ENCODE measurements at places on chromosomes 2 and 18.
A peak's percentile ranks its signal among the peaks of the same experiment; 100 is the strongest.

DNA sequence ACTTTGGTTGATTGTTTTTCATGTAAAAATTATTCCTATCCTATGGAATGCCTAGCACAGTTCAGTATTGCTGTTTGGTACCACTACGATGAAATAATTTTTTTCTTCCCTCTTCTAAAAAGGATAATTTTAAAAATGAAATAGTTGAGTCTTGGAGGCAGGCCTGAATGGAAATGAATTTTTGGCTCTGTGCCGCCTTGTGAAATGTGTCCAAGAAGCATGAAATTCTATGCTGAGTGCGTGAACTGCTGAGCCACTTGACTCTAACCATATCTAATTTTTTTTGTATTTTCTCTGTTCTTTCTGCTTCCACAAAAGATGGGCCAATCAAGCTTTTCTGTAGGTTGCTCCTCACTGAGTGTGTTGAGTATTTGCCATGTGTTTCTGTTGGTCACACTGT is 95.0 kb downstream of the PRPF40A start:
- DNase-seq, result no peak

GRCh38 chr2:54543733-54544396 is 87.7 kb downstream of the SPTBN1 start:
- DNase-seq, result no peak

DNA sequence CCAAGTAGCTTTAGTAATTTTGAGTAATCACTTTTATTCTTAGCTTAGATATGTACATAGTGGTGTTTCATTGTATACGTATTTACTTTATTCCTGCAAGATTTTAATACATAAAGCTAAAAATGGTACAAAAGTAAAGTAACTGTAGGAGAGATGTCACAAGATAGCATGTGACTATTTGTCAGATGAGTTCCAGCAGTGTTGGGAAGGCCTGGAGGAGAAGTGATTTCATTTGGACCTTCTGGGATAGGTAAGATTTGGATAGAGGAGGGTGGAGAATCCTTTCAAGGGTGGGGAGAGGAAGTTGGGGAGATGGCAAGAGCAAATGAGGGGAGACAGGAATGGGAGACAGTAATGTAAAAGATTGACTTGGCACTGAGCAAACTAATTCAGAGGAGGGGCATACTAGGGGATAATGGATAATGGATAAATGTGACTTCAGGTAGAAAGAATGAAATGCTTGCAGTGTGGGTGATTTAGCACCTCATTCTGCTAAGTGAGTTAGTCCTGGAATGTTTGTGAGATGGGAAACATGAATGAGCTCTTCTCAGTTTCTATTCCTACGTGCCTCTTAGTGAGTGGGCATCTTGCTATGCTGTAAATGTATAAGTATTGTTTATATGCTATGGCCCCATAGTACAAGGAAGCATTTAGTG is 10.5 kb downstream of the WDR43 start:
- no peak for DNase-seq

GRCh38 chr2:42976351-42976750 is 184.0 kb upstream of the HAAO start:
- DNase-seq, result no peak

GRCh38 chr2:85695691-85696668 is 1.8 kb downstream of the GNLY start:
- DNase-seq, result no peak

- DNase-seq, result no peak
Observed at GRCh38 chr2:19802086-19802841, 99.5 kb downstream of the TTC32 start.

GRCh38 chr2:65638443-65638842 is 206.0 kb upstream of the SPRED2 start:
- no peak for DNase-seq

GRCh38 chr2:233457356-233457755 is 103.1 kb downstream of the DGKD start:
- no peak for DNase-seq

- no peak for DNase-seq
Observed at GRCh38 chr18:24417480-24417879, 9.0 kb upstream of the IMPACT start.

DNA sequence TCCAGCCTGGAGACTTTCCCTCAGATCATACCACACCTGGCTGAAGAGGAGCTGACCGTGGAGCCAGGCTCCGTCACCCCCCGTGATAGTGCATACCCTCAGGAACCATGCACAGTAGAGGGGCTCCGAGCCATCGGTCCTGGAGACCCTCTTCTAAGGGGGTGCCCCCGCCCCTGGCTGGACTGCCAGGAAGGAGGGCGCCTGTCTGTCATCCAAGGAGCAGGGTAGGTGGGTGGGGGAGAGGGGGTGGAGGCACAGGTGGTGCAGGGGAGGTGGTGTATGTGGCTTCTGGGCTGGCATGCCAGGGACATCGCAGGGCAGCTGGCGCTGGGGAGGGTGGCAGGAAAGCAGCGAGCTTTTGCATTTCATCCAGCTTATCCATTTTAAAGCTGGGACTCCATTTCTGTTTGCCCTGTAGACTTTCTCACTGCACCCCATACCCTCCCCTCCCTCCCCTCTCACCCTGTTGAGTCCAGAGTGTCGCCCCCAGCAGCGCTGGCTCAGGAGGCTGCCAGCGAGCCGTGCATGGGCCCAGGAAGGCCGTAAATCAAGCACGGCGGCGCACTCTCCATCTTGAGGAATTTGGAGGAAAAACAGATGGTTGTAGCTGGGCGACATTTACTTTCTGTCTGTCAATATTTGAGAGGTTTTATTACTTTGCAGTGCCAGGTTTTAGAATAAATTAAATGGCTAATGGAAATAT is 56.2 kb upstream of the HS6ST1 start:
- no peak for DNase-seq

DNA sequence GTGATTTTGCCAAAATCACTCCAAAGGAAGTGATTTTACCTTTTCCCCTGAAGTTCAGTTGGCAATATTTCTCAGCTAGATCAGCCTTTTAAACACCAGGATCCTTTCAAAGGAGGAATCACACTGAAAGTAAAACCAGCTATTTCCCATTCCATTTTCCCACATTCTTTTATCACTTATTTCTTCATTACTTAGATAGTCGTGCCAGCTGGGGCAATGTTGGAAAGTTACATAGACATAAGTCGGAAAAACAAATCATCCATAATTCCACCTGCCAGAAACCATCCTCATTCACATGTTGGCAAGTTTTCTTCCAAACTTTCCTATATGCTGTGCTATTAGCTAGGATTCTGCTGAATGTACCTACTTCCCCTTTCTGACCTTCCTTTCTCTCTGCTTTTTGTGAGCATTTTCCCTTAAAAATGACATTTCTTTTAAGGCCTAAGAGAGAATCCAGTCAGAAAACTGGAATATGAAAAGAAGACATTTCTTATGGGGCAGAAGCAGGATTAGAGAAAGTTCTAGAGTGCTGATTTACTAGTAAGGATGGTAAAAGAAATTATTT is 170.0 kb upstream of the STK17B start:
- no peak for DNase-seq

GRCh38 chr18:40159141-40160017 is 1795.7 kb upstream of the PIK3C3 start:
- DNase-seq, result peak; percentile 5

DNA sequence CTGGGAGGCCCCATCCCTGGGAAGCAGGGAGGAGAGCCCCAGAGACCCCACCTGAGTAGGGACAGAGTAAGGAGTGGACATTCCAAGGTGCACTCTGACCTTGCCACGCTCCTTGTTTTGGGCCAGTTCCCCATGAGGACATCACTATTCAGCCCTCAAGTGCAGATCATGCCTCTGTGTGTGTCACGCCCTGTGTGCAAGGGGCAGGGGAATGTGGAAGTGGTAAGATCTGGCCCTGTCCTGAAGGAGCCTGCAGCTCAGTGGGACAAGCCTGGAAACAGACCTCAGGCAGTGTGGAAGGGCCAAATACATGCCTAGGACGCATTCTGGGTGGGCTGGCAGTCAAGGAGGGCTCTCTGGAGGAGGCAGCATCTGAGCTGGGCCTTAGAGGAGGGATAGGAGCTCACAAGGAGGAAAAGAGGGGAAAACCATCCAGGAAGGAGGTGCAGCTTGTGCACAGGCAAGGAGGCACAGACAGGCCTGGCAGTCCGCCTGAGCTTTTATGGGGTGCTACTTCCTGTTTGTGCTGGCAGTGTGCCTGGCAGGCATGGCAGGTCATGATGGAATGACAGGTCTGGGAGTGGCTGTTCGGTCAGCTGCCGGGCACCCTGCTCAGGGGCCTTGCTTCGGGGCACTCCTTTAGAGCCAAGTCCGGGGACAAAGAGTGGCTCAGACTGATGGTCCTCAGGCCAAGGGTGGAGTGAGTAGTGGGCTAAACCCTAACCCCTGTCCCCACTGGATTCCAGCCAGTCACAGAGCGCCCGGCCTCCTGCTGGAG is 3.3 kb downstream of the KLHL30 start:
- DNase-seq, result peak; percentile 52

GRCh38 chr18:56532176-56532840 is 106.1 kb downstream of the TXNL1 start:
- no peak for DNase-seq

- DNase-seq, result no peak
Observed at GRCh38 chr2:3451926-3452671, 67.2 kb downstream of the ADI1 start.

GRCh38 chr2:179049546-179050311 is at the start of gene CCDC141:
Gene CCDC141, minus strand, starts transcription at chr2:179050137. Its CDS starts 196 bp downstream, at chr2:179049941.
- DNase-seq, result peak; percentile 73

GRCh38 chr2:8666581-8666980 is 15.3 kb upstream of the ID2 start:
- no peak for DNase-seq

GRCh38 chr2:240465765-240466578 is 30.5 kb downstream of the GPC1 start:
- no peak for DNase-seq

DNA sequence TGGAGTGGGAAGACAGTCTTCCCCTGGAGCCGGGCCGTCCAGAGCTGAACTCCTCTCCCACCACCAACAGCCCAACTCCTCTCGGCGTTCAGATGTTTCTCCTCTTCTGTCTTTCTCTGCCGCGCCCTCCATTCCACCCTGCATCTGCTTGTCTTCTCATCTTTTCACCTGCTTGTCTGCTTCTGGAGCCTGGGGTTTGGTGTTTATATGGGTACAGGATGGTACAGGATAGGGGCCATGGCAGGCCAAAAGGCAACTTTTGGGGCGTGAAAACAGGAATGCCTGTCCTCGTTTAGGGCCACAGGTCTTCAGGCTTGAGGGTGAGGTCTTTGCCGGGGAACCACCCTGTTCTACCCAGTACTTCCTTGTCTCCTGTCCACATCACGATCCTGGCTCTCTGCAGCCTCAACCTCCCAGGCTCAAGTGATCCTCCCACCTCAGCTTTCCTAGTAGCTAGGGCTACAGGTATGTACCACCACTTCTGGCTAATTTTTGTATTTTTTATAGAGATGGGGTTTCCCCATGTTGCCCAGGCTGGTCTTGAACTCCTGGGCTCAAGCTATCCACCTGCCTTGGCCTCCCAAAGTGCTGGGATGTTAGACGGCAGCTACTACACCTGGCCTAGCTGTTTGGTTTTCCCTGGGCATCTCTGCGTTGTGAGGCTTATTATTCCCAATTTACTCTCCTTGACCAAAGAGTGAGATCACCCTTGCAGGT is 60.8 kb upstream of the REL start:
- no peak for DNase-seq

DNA sequence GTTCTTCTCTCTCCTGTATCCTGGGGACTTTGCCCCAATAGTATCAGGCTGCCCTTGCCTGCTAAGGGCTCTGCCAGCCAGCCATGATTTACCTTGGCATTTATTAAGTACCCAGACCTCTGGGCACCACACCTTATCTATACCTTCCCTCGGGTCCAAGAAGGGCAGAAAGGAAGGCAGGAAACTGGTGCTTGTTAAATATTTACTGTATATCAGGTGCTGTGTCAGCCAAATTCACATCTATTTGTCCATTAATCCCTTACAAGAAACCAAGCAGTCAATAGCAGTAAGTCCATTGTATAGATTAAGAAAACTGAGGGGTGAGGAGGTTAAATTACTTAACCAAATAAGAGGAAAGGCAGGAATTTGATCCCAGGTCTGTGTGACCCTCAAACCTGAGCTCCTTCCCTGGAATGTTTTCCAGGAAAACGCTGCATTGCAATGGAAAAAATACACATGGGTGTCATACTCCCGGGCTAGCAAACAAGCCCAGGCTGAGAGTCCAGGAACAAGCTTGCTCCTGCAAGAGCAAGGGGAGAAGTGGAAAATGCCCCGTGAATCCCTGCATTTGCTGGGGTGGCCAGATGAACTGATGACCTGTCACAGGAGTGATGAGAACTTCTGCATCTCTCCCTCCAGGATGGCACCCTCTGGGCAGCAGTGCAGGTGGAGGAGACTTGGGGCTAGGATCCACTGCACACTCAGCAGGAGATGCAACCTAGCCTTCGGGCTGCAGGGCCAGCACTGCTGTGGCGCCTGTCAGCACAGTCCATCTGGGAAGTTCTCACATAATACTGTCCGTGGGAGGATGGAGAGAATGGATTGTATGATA is 30.4 kb downstream of the CIB4 start:
- DNase-seq, result no peak

- no peak for DNase-seq
Observed at GRCh38 chr2:54632733-54633692, 90.4 kb upstream of the EML6 start.

- DNase-seq, result no peak
Observed at GRCh38 chr2:119202610-119203310, 20.9 kb upstream of the STEAP3 start.

GRCh38 chr2:65530547-65531320 is 98.3 kb upstream of the SPRED2 start:
- no peak for DNase-seq
